ENCODE measurements at places on chromosomes 1 and 21.

DNA sequence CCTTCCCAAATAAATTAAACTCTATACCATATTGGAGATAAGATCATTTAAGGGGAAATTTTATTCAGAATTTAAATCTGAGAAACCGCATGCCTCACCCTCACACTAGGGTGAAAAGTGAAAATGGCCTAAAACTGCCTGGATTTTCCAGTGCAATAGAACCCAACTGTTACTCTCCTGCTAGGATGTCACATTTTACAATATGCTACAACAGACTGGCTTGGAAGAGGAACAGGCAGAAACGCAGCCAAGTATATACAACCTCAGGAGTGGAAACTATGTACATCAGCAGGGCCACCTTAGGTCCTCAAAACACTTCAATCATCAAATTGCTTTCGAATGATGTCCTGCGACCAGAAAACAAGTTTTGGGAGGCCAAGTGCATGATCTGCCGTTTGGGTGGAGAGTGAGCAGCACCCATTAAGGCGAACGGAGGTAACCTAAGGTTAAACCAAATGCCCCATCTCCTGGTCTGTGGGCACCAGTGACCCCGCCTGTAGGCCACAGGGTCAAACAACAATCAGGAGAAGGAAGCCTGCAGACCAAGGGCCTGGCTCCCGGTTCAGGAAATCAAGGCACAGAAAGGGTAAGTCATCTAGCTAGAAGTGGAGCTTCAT, 4.9 kb downstream of the RCAN1 start:
- DNase-seq, result no peak

- DNase-seq, result peak; percentile 50
These were observed 5.0 kb downstream of the WNT3A start for GRCh38 chr1:228011721-228012311.

GRCh38 chr1:109396871-109397580, 692 bp downstream of the SORT1 start:
- DNase-seq, result no peak

DNA sequence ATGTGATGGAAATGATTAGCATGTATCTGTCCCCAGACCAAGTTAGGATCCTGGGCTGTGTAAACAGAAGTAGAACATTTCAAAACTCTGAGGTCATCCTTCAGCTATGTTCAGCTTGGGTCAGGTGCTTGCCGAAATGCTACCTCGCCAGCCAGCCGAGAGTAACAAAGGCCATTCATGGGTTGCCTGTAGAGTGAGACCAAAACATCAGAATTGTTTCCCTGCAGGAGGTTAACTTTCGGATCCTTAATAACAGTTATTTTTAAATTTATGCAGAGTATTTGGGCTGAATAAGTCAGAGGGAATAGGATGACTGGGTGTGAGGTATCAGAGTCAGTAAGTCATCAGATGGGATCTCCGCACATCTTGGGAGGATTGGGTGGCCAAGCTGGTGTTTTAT, 35.6 kb downstream of the SMYD2 start:
- DNase-seq, result no peak

GRCh38 chr1:161153682-161154337, at the start of gene UFC1:
TSS of gene UFC1 (plus strand) at chr1:161153978. CDS start at chr1:161153998, 20 bp downstream.
- peak; percentile 90 for DNase-seq

DNA sequence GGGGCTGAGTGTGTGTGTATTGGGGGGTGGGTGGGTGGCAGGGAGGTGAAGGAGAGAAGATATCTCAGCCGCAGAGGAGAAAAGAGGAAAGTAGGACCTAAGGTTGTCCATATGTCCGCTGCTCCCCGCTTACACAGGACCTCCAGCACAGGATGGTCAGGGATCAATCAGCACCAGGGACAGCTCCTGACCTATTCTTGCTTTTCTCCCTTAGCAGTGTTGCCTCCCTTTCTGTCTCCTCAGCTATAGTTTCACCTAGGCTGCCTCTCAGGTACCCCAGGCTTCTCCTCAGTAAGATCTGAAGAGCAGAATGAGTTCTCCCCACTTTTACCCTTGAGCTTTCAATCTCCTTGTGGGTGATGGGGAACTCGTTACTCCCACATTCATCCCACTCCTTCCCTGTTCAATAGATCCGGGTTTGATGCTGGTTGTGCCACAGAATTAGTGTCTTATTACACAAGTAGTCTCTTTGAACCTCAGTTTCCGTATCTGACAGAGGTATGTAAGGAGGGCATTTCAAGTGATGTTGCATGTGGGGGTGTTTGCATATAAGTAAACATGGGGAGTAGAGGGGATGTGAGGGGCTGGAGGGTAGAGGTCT, 1.4 kb upstream of the DPH2 start:
- DNase-seq, result no peak

DNA sequence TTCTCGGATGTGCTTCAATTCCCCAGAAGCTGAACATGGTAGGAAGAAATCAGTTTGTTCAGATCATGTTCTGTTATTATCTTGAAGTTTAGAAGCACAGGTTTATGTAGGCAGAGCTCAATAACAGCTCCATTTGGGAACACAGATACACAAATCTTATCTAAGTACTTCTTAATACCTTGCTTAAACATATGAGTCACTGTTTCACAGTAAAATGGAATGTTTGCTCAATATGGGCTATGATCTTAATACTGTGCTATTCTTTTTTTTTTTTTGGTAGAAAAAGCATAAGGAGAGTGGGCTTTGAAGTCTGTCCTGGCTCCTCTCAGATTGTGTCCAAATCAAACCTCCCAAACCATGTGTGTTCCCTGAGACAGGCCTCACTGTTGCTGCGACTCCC, 13.4 kb downstream of the PROK1 start:
- no peak for DNase-seq

DNA sequence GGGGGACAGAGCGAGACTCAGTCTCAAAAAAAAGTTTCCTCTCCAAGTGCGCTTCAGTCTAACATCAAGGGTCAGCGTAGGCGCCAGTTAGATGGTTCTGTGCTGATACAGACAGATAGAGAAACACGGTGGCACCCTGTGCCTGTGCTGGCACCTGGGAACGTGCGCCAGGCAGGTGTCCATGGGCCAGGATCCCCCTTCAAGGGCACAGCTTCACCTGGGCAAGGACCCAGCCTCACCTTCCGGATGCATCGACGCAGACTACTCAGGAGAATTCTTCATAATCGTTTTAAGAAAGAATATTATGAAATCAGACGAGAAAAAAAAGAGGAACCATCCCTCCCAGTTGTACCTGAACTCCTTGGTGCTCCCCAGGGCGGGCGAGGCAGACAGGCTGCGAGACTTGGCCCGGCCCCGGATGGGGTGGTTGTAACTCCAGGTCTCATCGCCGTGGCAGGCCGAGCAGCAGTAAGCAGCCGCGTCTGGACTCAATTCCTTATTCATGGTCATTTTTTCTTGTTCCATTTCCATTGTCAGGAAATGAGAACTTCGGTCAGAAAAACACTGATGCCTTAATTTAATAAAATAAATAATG, 13.3 kb downstream of the NADK start:
- no peak for DNase-seq

GRCh38 chr1:70319750-70320149, 34.8 kb downstream of the ANKRD13C start:
- DNase-seq, result no peak

DNA sequence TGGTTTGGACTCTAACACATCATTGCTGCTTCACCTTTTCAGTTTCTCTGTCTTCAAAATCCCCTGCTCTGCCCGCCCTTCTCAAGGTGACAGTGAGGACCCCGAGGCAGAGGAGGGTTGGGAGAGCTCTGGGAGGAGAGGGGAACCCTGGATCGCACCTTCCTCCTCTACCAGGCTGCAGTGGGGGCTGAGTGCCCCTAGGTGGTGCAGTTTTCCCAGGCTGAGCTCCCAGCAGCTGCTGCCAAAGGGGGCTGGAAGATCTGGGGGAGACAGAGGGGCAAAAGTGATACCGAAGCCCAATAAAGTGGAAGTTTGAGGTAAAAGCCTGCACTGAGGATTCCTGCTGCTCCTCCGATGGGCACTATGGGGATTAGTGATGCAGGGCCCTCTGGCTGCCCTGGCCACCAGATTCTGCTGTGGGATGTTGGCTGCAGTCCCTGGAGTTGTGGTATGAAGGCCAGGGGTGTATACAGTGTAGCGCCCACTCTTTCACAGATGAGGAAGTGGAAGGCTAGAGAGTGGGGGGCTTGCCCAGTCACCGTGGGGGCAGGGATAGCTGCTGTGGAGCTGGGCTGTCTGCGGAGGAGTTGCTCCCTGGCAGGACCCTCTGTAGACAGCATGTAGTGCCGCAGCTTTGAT, 40.7 kb upstream of the SCMH1 start:
- no peak for DNase-seq

DNA sequence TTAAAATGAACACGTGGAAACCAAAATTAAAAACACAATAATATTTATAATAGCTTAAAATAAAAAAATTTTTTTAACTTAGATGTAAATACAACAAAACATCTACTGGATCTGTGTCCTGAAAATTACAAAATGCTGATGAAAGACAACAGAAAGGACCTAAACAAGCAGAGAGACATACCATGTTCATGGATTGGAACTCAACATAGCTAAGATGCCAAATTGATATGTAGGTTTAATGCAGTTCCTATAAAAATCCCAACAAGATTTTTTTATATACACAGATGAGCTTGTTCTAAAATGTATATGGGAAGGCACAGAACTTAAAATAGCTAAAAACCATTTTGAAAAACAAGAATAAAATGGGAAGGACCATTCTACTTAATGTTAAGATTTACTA, 81.4 kb downstream of the TRIM11 start:
- DNase-seq, result no peak

- DNase-seq, result no peak
These were observed 34.0 kb upstream of the RAP1A start for GRCh38 chr1:111585447-111586086.

DNA sequence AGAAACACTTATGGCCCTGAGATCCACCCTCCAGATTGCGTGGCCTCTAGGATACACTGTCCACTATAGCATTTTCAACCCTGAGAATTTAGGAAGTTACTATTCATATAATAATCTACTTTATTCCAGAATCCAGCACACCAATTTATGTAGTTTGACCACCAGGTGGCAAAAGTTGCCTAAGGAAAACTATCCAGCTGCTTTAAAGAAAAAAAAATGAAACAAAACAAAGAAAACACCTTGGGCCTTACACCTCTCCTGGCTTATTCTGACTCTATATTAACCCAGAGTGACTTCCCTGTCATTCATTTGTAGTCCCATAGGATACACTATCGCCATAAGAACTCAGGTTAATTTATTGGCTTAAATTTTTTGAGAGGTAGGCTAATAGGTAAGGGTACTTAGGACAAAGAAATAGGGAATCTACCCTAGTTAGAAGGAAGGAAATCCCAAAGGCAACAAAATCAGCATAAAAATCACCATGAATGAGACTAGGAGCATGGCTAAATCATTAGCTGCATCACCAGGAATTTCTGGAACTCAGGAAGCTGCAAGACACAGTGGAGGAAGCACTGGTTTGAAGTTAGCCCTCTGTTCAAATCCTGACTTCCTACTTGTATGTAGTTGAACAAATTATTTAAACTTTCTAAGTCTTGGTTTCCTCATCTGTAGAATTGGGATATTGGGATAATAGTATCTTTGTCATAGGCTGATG, 107.5 kb downstream of the SPAG17 start:
- DNase-seq, result no peak

DNA sequence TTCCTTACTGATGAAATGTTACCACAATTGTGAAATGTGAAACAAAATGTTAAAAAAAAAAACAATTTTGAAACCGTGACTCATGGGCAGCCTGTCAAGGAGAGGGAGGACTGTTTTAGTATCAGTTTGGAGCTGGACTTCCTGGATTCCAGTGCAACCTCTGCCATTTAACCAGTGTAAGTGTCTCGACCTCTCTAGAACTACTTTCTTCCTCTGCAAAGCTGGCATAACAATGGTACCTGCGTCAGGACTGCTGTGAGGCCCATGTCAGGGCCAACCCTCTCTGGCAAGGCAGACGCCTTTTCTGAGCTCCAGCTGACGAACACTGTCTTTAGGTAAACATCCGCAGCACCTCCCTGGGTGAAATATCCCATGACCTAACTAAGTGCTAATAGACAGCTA, 20.9 kb downstream of the URB1 start:
- no peak for DNase-seq

GRCh38 chr1:241551759-241552638, 19.8 kb downstream of the KMO start:
- DNase-seq, result no peak

Measured in left forelimb (tissue), 1 donor.